ENCODE measurements at places on chromosomes 5 and 9.

- no peak for DNase-seq
Measured at GRCh38 chr9:119500072-119500771, 131.0 kb upstream of the BRINP1 start.

GRCh38 chr5:66438087-66438486 lies 158.1 kb upstream of the MAST4 start:
- DNase-seq = no peak

- no peak for DNase-seq
Measured at GRCh38 chr5:142797420-142797819, 27.2 kb downstream of the ARHGAP26 start.

GRCh38 chr9:7081065-7081600 lies 323.4 kb downstream of the KDM4C start:
- no peak for DNase-seq

DNA sequence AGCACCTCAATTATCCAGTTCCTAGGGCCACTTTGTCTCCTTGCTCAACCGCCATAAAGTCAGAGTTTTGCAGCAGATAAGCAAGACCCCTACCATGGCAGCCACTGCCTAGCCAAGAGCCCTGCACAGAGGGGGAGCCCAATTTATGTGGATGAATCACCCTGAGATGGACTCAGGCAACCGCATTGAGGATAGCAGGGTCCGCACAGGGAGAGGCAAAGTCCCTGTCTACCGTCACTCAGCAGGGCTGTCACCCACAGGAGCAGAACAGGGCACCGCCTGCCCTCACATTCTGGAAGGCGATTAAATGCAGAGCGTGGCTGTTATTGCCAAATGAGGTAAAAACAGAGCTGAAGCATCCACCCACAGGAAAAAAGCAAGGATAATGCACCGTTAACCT lies 1.7 kb downstream of the FBP2 start:
- no peak for DNase-seq

DNA sequence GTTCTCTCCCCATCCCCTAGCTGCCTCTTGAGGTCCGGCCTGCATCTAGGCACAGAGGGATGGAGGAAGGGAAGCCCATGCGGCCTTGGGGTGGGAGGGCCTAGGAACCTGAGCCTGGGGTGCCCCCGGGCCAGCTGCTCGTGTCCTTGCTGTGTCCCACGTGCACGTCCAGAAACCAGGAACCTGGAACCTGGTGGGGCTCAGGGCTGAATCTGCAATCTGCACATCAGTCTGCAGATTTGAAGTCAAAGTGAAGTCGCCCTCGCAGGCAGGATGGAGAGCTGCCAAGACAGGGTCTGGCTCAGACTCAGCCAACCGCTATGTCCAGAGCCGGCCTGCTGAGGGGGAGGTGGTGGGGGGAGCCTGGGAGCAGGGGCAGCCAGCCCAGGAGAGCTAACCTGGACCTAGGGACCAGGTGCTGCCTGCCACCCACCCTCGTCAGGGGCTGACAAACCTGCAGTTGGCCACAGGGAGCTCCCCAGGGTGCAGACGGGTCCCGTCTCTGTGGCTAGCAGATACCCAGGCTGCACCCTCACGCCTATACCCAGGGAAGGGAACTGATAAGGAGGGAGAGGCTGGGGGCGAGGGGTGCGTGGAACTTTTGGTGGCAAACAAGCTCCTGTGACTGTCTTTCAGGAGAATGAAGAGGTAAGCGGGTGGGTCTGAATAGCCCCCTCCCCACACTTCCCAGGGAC lies 103.5 kb upstream of the SIMC1 start:
- no peak for DNase-seq

DNA sequence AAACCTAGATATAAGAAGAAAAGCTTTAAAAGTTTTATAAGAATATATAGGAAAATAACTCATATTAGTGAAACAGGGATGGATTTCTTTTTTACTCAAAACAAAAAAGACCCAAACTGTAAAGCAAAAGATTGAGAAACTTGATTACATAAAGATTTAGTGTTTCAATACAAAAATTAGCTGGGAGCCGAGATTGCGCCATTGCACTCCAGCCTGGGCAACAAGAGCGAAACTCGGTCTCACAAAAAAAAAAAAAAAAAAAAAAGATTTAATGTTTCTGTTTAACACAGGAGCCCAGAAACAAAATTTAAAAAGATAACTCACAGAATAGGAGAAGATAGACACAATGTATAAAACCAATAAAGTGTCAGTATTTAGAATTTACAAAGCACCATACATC lies 45.2 kb downstream of the CDC14B start:
- no peak for DNase-seq

- no peak for DNase-seq
Measured at GRCh38 chr5:113778147-113778546, 264.7 kb downstream of the YTHDC2 start.

DNA sequence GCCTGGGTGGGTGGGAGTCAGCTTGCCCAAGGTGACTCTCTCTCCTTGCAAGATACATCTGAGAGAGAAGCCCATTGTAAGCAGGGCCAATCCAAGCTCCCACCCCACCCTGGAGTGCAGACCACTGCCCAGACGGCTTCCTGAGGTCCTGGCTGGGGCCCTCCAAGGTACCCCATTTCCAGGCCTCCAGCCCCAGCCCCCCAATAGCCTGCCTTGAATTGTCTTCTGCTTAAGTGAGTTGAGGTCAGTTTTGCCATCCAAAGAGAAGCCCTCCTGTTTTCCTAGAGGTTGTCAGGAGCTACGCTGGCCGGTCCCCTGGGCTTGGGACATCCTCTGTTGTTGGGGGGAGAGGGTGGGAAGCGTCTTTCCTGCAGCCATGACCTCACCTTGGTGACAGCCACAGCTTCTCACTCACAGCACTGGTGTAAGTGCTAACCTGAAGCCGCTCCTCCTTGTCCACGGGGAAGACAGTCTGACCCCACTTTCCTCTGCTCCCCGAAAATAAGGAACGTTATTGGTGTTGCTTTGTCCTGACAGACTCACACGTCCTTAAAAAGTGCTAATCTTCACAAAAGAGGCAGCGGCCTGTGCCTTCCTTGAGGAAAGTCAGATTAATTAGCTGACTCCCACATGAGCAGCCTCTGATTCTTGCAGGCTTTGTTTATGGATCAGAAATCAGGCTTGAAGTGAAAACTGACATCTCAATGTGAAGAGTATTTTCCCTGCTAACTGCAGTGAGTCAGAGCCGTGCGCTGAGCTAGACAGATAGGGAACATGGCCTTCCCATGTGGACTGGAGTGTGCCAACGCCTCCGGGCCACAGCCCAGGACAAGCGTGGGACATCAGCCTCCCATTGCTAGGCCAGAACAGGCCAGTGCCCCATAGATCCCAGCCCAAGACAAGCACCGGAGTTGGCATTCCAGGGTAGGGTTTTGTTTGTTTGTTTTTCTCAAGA lies 52.3 kb downstream of the ADAMTS2 start:
- no peak for DNase-seq

- DNase-seq = no peak
Measured at GRCh38 chr9:119298076-119298853, 71.0 kb downstream of the BRINP1 start.

- DNase-seq = no peak
Measured at GRCh38 chr5:134568761-134569695, 43.6 kb downstream of the JADE2 start.

DNA sequence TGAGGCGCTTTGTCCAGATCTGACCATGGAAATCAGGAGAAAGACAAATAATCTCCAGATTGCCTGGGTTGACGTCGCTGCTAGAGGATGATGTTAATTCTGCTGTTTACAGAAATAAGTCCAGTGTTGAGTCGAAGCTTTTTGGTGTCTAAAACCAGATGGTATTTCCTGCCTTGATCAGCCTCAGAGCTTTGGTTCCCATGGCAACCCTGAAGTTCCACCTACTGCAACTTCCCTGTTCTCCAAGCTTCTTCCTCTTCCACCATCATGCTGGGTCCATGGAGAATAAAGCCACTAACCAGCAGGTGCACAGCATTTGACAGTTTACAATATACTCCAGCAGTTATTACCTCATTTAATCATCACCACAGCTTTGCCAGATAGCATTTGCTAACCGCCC lies 18.0 kb upstream of the GABBR2 start:
- no peak for DNase-seq

GRCh38 chr9:134735441-134736175 lies 94.0 kb downstream of the COL5A1 start:
- DNase-seq = no peak

DNA sequence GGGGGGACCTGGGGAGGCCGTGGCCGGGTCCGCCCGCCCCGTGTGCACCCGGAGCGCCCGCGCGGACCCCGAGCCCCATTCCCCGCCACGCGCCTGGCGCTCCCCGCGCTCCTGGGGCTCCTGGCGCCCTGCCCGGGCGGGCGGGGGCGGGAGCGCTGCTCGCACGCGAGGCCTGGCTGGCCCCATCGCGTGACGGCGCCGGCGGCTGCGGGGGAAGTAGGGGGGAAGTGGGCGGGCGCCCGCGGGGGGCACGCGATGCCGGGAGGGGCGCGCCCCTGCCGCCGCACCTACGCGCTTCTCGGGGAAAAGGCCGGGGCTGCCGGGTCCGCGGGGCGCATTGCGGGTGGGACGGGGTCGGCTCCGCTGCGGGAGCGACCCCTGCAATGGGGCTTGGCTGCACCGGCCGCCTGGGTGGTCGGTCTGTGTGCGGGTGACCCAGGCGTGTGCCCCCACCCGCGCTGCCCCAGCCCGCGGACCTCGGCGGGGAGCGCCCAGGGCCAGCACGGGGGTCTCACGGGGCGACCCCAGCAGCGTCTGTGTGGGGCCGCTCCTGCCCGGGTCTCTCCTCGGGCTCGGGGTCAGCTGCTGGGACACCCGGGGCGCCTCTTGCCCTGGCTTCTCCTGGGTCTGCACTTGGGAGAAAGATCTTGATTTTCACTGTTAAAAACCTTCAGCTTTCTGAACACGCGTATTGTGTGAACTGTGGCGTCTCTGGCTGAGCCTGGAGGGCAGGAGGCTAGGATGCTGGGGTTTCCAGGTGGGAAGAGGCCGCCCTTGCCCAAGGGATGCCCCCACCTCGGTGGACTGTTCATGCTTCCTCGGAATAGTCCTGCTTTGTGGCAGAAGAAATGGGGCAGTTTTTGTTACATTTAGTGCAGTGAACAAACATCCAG lies 52.4 kb downstream of the AHRR start:
- peak; percentile 89 for DNase-seq

- no peak for DNase-seq
Measured at GRCh38 chr9:123852403-123852802, 77.5 kb downstream of the DENND1A start.

- DNase-seq = no peak
Measured at GRCh38 chr9:83280790-83281189, 217.8 kb upstream of the RASEF start.

GRCh38 chr5:179980767-179981166 lies 73.1 kb upstream of the TBC1D9B start:
- no peak for DNase-seq

DNA sequence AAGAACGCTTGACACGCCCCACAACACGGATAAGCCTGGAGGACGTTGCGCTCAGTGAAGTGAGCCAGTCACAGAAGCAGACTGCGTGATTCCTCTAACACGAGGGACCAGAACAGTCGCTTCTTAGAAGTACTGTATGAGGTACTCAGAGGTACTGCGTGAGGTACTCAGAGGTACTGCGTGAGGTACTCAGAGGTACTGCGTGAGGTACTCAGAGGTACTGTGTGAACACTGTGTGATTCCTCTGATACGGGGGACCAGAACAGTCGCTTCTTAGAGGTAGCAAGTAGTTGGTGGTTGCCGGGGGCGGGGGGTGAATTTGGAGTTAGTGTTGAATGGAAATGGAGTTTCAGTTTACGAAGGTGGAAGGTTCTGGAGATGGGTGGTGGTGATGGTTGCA lies 5.8 kb downstream of the NDUFS6 start:
- DNase-seq = no peak

DNA sequence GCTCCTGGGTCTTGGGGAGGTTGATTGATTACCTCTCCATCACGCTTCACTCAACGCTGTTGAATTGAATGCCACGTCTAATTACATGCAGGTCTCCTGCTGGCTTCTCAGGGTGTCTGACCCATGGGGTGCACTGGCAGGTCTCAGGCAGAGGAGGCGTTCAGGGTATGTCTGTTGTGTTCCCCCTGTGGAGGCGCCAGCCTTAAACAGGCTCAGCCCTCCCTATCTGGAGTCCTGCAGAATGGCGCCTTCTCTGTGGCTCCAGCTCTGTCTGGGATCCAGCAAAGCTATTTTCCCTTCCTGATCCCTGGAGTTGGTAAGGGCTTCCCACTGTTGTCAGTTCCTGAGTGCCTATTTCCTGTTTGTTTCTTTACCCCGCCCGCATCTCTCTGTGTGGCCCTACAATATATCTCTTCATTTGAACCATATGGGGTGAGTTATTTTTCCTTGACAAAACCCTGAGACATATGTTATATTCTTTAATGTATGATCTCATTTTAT lies 150.0 kb downstream of the NTRK2 start:
- DNase-seq = no peak

DNA sequence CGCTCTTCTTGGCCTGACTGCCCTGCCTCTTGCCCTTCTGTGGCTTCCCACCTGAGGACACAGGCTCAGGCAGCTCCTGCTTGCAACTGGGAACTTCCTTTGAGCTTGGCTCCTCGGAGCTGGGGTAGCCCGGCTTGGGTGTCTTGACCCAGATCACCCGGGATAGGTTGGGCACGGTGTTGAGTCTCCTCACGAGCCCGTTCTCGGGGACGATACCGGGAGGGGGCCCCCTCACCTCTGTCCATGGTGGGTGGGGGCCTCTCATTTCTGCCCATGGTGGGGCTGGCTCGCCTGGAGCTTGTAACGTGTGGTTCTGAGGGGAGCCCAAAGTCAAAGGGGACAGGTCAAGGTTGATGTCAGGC lies 7.8 kb upstream of the DDX41 start:
- no peak for DNase-seq

GRCh38 chr5:177972613-177973012 lies 23.4 kb downstream of the PROP1 start:
- DNase-seq = no peak

GRCh38 chr9:87213948-87214347 lies 266.6 kb upstream of the GAS1 start:
- no peak for DNase-seq

DNA sequence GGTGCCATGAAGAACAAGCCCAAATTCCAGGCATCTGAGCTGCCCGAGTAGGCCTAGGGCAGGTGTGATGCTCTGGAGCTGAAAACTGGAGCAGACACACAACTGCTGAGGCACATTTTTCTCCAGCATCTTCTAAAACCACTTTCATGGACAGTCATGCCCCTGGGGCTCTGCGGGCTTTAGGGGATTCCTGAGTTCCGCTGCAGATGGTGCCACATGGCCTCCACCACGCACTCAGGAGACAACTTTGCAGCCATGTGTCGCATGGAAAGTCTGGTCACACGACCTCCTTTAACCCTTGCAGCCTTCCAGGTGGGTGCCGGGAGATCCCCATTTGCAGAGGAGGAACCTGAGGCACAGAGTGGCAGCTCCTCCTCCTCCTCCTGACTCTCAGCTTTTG lies 112.8 kb upstream of the SARDH start:
- DNase-seq = no peak

DNA sequence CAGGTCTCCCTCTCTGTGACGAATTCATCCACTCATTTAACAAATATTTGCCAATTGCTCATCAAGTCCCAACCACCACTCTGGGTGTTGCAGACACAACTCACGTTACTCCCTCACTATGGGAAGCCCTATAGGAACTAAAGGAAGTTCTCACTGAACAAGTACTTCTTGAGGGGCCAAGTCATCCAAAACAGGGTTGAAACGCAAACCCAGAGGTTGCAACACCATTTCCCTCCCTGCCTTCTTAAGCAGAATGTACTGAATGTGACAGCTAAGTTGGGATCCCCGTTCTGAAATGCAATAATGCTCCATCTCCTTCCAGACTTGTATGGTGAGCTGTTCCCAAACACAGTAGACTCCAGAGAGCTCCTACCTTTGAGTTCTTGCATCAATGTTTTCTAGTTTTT lies 34.3 kb downstream of the EPB41L4B start:
- DNase-seq = no peak

- no peak for DNase-seq
Measured at GRCh38 chr9:131346559-131346958, 47.3 kb upstream of the PRRC2B start.

- peak; percentile 68 for DNase-seq
Measured at GRCh38 chr9:4762108-4762885, 21.3 kb upstream of the AK3 start.
